ENCODE measurements at places on chromosomes 12 and 14.

DNA sequence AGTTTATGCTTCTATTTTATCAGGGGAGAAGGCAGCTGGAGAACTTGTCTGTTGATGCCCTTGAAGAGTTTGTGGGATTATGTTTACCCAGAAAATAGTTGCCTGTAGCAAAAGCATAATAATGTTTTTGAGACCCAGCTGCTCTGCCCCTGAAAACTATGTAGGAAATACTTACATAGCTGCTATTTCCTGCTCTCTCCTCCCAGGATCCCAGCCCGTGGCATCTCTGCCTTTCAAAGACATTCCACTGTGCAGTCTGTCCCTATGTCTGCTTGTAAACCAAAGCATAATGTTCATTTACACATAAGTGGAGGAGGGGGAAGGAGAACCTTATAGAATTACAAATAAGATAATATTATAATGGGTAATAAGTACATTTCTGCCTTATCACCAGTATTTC, 198.7 kb downstream of the SYT1 start:
- DNase-seq: no peak

- no peak for DNase-seq
Measured at GRCh38 chr14:93788293-93788542, at the start of gene PRIMA1. Gene PRIMA1 (minus strand): TSS chr14:93788485. CDS start chr14:93787718, 767 bp downstream.

DNA sequence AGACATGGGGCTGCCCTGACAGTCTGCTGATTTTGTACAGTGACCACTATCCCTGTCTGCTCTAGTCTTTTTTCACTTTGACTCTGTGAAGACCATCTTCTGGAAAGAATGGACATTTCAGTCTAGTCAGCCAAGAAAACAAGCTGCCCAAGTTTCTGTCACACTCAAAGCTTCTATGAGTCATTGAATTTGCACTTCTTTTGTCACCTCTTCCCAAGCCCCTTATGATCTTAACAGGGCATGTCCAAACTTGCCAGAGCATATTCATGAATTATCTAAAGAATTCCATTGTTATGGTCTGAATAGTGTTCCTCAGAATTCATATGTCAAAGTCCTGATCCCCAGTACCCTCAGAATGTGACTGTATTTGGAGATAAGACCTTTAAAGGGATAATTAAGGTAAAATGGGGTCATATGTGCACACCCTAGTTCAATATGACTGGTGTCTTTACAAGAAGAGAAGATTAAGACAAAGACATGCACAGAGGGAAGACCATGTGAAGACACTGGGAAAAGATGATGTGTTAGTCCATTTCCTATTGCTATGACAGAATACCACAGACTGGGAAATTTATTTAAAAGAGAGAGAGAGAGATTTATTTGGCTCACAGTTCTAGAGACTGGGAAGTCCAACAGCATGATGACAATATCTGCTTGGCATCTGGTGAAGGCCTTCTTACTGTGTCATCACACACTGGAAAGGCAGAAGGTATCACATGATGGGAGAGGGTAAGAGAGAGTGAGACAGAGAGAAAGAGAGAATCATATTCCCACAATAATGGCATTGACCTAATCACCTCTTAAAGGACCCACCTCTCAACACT, 242.6 kb downstream of the BTG1 start:
- no peak for DNase-seq

- no peak for DNase-seq
Measured at GRCh38 chr14:86038387-86039042, 508.6 kb downstream of the FLRT2 start.
